ENCODE measurements at places on chromosomes 7 and 10.
A peak's percentile ranks its signal among the peaks of the same experiment; 100 is the strongest.

GRCh38 chr7:126213876-126214275 lies 1038.9 kb downstream of the GRM8 start:
- DNase-seq = no peak

GRCh38 chr10:100022403-100022802 lies 12.7 kb upstream of the DNMBP start:
- DNase-seq = no peak

DNA sequence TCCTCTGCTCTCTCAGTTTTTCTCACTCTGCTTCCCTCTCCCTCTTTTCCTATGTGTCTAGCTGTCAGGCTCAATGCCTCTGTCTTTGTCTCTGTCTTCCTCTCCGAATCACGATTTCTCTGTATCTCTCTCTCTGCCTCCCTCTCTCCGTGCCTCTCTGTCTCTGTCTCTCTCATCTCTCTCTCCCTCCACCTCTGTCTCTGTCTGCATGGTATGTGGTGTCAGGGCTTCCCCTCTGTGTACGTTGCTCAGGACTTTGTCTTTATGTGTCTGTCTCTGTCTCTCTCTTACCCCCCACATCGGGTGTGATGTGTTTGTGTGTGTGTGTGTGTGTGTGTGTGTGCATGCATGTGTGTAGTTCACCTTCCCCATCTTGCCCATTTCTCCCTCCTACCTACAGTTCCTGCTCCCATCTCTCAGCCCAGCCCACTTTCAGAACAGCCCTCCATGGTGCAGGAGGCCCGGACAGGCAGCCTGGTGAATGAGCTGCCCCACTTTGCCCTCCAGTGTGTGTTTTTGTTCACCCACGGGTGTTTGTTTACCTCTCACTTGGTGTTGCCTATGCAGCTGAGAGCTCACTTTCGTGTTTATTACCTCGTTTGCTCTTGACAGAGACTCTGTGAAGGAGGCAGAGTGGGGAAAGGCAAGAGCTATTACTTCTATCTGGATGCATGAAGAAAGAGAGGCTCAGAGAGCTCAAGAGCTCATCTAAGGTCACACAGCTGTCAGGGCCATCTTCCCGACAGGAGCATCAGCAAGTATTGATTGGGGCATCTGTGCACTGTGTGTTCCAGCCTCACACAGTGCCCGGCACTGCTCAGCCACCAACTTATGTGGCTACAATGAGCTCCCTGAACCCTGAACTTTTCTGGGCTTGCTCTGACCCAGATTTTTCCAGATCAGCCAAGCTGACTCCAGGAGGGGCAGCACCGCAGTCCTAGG lies 163.5 kb upstream of the ZMIZ1 start:
- no peak for DNase-seq

GRCh38 chr10:78214955-78215354 lies 181.3 kb downstream of the RPS24 start:
- DNase-seq = no peak

- no peak for DNase-seq
These were observed 66.1 kb upstream of the PDZD8 start for GRCh38 chr10:117441361-117441760.

- no peak for DNase-seq
These were observed 1040.0 kb downstream of the SORCS3 start for GRCh38 chr10:105681051-105681450.

DNA sequence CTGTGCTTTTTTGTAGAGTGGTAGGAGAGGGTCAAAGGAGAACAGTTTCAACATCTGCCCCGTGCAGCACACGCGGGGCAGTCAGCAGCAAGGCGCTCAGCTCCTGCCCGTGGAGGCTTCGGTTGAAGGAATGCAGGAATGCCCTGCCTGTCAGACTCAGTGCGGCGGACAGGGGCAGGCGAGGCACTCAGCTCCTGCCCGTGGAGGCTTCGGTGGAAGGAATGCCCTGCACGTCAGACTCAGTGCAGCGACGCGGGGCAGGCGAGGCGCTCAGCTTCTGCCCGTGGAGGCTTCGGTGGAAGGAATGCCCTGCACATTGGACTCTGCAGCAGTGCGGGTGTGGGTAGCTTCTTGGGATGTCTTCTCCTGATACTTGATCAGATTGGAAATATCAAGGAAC lies 37.0 kb downstream of the PPP2R2D start:
- no peak for DNase-seq

DNA sequence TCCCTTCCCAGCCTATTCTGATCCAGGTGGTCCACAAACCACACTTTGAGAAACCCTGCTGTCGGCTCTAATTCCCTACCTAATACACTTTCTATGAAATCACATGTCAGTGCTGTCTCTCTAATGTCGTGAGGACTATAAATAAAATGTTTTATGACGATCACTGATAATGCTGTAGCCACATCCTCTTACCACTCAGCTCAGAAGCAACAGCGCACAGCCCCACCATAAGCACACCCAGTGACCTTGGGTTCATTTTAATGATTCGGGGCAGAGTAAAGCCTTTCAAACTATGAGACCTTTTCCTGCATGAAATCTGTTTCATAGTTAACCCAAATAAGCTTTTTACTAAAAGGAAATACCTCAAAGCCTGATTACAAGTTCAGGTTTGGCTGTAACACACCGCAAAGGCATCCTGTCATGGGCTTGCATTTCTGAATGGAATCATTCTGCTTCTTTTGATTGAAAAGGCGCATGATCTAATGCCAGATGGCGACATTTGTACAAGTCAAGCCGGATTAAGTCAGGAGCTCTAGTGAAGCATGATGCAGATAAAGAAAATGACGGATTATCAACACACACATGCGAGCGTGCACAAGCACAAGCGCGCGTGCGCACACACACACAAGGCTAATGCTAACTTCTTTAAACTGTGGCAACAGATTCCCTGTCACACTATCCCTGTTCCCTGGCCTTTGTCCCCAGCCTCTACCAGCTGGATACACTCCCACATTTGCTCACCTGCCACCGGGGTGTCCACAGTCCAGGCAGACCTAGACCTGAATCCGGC lies 180.5 kb upstream of the PDE1C start:
- no peak for DNase-seq

GRCh38 chr10:126060261-126060931 lies 164.0 kb downstream of the FANK1 start:
- DNase-seq = no peak

DNA sequence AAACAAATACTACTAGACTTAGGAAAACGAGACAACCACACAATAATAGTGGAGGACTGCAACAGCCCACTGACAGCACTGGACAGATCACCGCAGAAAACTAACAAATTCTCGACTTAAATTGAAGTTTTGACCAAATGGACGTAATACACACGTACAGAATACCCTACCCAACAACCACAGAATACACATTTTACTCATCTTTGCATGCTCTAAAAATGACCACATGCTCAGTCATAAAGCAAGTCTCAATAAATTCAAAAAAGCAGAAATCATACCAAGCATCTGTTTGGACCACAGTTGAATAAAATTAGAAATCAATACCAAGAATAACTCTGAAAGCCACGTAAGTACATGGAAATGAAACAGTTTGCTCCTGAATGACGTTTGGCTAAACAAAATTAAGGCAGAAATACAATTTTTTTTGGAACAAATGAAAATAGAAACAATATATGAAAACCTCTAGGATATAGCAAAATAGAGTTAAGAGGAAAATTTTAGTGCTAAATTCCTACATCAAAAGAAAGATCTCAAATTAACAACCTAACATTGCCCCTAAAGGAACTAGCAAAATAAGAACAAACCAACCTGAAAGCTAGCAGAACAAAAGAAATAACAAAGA lies 30.6 kb downstream of the MAPK8 start:
- DNase-seq = no peak

GRCh38 chr10:81104494-81104893 lies 566.8 kb downstream of the SH2D4B start:
- DNase-seq = no peak

- no peak for DNase-seq
These were observed 790.7 kb downstream of the TNS3 start for GRCh38 chr7:46791188-46791587.

GRCh38 chr7:37786741-37787569 lies 61.4 kb upstream of the NME8 start:
- no peak for DNase-seq

- DNase-seq = peak; percentile 8
These were observed 43.5 kb upstream of the ZMIZ1 start for GRCh38 chr10:79025199-79025832.

DNA sequence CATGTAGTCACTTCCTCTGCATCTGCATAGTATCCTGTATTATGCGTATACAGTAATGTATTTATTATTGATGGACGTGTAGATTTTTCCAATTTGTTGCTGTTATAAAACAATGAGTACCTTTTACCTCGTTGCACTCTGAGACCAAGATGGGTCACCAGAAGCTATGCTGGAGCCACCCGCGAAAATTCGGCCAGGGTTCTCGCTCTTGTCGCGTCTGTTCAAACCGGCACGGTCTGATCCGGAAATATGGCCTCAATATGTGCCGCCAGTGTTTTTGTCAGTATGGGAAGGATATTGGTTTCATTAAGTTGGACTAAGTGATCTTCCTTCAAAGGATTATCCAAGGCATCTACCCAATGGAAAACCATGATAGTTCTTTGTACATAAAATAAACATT lies 1.0 kb downstream of the PSMC2 start:
- DNase-seq = no peak

- DNase-seq = peak; percentile 51
These were observed at the start of gene GOLGA7B for GRCh38 chr10:97849687-97850402. Gene GOLGA7B (plus strand): TSS chr10:97849843. CDS start chr10:97850304, 461 bp downstream.

DNA sequence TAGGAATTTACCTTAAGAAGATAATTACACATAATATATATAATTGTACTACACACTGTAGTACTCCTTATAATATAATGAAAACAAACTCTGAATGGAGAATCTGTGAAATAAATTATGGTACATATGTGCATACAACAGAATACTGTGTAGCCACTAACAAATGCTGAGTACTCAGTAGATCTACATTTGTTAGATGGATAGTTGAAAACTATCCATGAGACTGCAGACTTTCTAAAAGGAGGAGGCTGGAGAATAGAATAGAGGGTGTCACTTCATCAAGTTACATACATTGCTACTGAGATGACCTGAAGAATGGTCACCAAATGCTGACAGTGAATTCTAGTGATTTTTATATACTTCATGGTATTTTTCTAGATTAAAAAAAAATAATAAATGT lies 68.7 kb upstream of the OGDHL start:
- no peak for DNase-seq

GRCh38 chr7:711922-712380 lies 14.5 kb upstream of the DNAAF5 start:
- DNase-seq = no peak

GRCh38 chr10:4653160-4653559 lies 172.8 kb upstream of the AKR1E2 start:
- no peak for DNase-seq

- no peak for DNase-seq
These were observed 9.8 kb downstream of the RBP4 start for GRCh38 chr10:93591065-93591808.

- DNase-seq = no peak
These were observed 61.7 kb downstream of the SH2D4B start for GRCh38 chr10:80599424-80599847.

- DNase-seq = no peak
These were observed 1.2 kb upstream of the SLC18A3 start for GRCh38 chr10:49609006-49609282.

DNA sequence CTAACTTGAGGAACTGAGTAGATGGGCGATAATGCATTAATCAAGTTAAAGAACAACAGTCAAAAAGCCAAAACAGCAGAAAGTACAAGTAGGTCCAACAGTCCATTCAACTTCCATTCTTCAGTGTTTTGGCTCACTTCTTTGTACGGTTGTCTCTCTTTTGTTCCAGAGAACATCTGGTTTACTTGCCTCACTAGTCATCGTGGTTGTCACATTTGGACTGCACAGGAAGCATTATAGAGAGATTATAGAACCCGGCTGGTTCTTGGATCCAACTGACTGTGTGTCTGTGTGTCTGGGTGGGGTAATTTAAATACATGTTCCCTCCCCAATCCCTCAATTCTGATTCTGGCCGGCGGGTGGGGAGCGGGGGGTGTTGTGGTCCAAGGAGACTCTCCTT lies 1.8 kb upstream of the CEP41 start:
- DNase-seq = no peak

DNA sequence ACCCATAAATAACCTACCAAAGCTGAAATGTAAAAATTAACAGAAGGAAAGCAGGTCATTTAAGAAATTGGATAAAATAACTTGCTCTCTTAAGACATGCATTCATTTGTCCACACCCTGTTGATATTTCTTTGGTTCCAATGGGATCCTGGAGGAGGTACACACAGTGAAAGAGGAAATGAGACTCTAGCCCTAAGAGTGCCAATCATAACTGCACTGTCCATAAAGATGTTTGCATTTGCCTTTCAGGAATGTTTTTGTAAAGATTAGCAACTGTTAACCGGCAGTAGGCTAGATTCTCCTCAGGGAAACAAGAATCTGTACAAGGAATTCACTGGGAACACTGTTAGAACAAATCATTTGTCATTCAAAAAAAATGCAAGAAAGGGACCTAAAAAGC lies 61.0 kb downstream of the MEOX2 start:
- no peak for DNase-seq

DNA sequence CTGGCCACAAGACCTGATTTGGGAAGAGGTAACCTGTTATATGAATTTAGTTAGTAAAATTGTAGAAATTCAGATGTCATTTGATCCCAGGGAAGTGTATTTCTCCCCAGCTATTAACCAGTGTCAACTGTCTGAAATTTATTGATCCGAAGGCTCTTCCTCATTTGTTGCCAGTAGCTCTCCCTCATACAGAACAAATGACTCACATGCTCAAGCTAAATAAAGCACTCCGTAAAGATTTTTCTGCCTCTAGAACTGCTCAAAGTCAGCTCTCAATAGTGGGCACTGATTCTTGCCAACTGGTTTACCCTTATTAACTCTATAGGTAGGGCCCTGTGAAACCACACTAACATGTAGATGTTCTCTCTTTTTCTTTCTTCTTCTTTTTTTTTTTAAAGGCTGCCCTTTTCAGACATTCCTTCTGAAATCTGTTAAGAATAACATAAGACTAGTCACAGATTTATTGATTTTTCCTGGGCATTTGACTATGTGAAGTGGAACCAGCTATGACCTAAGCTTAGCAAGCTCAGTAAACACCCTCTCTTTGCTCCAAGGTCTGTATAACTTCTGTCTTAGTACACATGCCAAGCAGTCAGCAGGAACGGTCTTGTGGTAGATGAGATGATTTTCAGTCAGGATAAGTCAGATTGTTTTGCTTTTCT lies 21.8 kb downstream of the RPA3 start:
- no peak for DNase-seq

Measured in effector memory CD4-positive, alpha-beta T cell (primary cell).